ENCODE measurements at places on chromosomes 12 and 14.
A peak's percentile ranks its signal among the peaks of the same experiment; 100 is the strongest.

DNA sequence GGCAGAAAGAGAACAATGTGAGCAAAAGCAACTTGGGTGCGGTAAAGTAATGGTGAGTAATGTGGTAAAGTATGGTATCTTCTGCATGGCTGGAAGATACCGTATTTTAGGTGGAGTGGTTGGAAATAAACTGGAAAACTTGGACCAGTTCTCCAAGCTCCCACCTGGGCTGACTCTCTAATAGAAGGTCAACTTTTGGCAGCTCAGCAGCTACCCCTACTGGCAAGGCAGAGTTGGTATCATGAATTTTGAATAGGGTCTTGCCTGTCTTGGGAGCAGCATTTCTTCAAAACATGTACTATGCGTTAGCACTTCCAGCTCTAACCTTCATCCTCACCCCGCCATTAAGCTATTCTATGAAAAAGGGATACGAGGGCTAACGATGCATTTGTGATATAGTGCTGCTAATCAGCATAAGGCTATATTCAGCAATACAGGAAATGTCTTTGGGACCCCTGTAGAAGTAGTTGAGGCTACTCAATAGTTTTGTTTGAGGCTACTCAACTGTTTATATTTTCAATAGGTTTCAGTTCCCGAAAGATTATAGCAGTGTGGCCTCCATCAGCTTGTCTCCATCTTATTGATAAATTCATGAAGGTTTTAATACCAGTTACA is 276.3 kb upstream of the FAR2 start:
- peak; percentile 14 for DNase-seq

GRCh38 chr12:90543841-90544240 is 411.1 kb downstream of the CCER1 start:
- no peak for DNase-seq

DNA sequence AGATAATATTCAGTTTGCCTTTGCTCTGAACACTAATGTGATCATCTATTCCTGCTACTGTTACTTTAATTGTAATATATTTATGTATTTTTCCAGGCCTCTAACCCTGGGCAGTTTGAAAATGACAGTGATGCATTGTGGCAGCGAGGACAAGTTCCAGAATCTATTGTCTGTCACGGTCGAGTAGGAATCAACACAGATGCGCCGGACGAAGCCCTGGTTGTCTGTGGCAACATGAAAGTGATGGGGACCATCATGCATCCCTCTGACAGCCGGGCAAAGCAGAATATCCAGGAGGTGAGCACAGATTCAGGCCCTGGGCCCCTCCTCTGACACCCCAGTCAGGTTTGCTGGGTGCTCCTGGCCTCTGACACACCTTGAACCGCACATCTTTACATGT is 78.5 kb downstream of the MYRFL start:
- DNase-seq, result no peak

GRCh38 chr12:86081843-86082242 is 174.3 kb downstream of the MGAT4C start:
- no peak for DNase-seq

DNA sequence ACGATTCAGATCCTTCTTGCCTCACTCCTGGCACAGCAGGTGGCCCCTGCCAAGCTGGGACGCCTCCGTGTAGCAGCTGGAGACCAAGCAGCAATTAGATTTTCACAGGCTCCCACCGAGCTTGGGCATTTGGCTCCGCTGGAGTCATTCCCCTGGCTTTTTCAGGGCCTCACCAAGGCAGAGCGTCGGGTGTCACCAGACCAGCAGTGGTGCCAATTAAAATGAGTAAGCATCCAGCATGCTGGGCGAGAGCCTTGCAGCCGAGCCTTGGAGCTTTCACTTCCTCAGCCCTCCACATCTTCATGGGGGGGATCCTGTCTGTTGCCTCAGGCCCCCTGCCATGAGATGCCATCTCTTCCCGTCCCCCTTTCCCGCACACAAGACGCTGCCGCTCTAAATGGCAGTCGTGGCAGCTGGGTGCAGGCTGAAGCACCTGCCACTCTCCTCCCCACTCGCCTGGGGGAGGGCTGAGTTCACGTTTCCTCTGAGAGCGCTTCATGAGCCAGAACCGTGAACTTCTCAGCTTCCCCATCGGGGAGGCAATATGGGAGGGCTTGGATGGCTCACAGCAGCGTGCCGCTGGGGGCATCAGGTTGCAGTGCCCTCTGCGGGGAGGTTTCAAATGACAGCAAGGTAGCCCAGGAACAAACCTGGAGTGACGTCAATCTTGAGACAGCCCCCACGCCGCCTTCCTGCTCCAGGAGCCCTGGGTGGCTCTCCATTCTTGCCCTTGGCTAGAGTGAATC is 11.7 kb downstream of the TPCN1 start:
- peak; percentile 85 for DNase-seq

DNA sequence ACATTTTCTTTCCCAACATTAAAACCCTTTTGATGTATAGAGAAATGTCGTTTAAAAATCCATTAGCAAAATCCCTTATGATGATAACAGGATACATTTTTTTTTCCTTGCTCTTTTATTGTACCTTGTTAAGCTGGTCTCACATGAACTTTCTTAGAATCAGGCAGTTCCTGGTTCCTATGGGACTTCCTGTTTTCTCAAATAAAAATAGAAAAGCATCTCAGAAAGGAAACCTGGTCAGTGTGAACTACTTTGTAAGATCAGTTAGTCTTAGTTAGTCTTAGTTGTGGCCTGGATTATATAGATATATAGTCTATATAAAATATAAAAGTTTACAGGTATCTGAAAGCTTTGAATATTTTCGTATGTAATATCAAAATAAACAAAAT is 40.3 kb downstream of the LEMD3 start:
- no peak for DNase-seq

- no peak for DNase-seq
Measured at GRCh38 chr12:108801736-108802100, 55.7 kb downstream of the SSH1 start.

- no peak for DNase-seq
Measured at GRCh38 chr12:12527820-12528296, 34.8 kb downstream of the DUSP16 start.

GRCh38 chr14:21268617-21269251 is 508 bp downstream of the HNRNPC start:
- DNase-seq, result peak; percentile 52

- no peak for DNase-seq
Measured at GRCh38 chr12:9346866-9347327, 138.7 kb upstream of the PZP start.

- DNase-seq, result no peak
Measured at GRCh38 chr12:121806546-121807423, 3.0 kb downstream of the SETD1B start.

GRCh38 chr12:52202361-52203078 is 10.7 kb upstream of the KRT80 start:
- no peak for DNase-seq

GRCh38 chr12:65612440-65612839 is 211.8 kb upstream of the HMGA2 start:
- no peak for DNase-seq

DNA sequence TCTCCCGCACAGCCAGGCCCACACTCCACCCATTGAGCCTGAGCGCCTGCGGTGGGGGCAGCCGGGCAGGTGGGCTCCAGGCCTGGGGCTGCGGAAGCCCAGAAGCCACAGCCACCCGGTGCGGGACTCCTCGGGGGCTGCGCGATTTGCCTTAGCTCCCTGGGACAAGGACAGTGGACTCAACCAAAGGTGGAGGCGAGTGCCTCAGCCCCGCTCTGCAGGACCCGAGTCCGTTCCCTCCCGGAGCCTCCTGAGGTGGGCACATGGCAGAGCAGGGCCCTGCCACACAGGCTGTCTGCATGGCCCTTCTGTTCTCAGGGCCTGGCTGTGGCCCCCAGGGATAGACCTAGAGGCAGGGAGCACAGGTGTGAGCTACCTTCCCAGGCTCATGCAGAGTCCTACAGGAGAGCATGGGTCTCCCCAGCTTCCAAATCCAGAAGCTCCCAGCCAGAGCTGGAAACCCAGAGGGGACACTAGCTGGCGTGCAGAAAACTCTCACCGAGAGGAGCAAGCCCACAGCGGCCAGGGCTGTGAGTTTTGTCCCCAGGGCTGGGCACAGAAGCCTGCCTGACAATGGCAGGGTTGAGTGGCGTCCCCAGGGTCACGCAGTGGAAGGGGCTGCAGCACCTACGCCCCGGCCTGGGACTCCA is 22.2 kb upstream of the LRTM2 start:
- no peak for DNase-seq

DNA sequence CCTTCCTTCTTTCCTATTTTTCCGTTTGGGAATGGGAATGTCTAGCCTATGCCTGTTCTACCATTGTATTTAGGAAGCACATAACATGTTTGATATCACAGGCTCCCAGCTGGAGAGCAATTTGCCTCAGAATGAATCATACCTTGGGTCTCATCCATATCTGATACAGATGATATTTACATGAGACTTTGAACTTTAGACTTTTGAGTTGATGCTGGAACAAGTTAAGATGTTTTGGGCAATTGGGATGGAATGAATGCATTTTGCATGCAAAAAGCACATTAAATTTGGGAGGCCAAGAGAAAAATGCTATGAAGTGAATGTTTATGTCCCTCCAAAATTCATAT is 61.9 kb upstream of the BEGAIN start:
- DNase-seq, result no peak

DNA sequence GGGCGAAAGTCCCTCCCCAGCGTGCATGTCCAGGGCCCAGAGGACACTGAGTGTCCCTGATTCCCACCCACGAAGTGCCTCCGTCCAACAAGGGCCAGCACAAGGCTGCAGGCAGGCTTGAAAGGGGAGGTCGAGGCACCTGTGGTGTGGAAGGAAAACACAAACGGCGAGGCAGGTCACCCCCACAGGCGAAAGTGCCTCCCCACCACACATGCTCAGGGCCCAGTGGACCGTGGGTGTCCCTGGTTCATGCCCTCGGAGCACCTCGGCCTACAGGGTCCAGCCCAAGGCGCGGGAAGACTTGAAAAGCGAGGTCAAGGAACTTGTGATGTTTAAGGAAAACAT is 370.4 kb downstream of the ALG10 start:
- peak; percentile 0 for DNase-seq

- DNase-seq, result no peak
Measured at GRCh38 chr14:103456167-103456835, 66.3 kb downstream of the CKB start.

GRCh38 chr12:11186837-11187236 is at the start of gene TAS2R42:
TSS of gene TAS2R42 (minus strand) at chr12:11186937. CDS start at chr12:11186937, 0 bp downstream.
- DNase-seq, result no peak

- DNase-seq, result no peak
Measured at GRCh38 chr12:93926237-93926636, 222.1 kb upstream of the PLXNC1 start.

GRCh38 chr14:61565836-61566536 is 129.3 kb upstream of the HIF1A start:
- no peak for DNase-seq

DNA sequence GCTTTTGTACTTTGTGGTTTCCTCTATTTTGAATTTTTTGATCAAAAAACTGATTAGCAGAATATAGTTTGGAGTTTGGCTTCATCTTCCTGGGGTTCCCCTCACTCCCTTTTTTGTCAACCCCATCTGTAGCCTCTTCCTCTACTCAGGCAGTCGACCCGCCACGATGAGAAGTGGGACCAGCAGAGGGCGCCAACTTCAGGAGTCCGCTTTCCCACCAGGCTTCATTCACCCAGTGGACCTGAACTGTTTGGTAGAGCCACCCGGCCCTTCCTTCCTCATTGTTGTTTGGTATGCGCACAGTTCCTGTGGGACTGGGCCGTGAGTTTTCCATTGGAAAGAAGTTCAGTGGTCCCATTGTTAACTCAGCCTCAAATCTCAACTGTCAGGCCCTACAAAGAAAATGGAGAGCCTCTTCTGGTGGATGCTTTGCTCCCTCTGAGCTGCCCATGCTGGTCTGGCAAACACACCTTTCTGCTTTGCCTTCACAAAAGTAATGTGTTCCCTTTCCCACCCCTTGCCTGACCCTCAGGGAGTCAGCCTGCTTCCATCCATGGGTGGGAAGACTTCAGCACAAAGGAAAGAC is 21.7 kb downstream of the TMBIM6 start:
- peak; percentile 83 for DNase-seq

DNA sequence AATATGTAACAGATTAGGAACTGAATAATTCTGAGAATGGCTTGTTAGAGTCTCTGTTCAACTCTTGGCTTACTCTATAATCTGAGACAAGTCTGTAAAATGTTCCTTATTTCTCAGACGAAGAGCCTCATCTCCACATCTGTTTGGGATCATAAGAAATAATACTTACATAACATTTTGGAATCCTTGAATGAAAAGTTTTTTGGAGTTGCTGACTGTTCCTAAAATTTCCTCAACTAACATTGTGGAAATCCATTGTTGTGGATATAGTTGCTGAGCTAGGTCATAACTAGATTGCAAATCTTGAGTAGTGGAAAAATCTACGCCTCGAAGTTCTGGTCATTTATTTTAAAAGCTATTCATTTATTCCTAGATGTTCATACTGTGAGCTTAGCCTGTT is 402.9 kb downstream of the ZFP36L1 start:
- no peak for DNase-seq

GRCh38 chr12:102950107-102950949 is 7.1 kb upstream of the ASCL1 start:
- no peak for DNase-seq

GRCh38 chr12:131195796-131196195 is 242.1 kb downstream of the ADGRD1 start:
- DNase-seq, result no peak

- DNase-seq, result no peak
Measured at GRCh38 chr14:42111355-42111754, 504.7 kb downstream of the LRFN5 start.

DNA sequence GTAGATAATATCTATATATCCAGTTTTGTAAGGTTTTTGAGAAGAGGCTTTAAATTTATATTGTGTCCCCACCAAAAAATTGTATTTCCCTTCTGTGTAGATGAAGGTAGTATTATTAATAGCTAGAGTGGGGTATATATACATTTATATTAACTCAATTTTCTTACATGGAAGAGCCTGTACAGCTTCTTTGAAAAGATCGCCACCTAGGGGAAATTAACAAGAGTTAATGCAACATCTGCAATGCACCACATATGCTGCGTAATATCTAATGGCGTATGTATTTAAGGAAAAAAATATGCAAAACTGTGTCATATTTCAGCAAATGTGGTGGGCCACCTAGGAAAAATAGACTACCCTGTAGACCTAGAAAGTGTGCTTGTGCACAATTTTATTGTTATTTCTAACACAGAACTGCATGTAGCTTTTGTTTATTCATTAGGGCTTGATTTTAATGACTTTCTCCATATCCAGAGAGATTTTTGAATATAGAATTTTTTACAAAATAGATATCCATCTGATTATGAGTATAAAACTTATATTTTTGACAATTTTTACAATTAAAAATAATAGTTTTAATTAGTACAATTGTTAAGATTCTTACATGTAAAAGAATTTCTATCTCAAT is 14.0 kb downstream of the CCER1 start:
- peak; percentile 7 for DNase-seq

DNA sequence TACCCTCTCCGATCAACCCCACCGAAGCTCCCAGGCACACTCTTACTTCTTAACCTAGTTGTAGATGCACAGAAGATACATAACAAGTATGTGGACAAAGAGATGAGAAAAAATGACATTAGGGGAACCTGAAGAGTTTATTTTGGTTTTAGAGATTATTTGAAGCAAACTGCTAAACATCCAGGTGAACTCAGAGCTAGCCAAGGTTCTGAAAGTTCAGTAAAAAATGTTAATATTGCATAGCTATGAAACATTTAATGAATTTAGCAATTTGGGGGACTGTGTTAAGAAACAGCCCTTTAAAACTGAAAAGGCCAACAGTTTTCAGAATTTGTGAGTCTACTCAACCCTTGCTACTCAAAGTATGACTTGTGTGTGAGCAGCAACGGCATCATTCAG is 174.4 kb downstream of the NAV3 start:
- DNase-seq, result no peak
